ENCODE measurements at places on chromosomes 5 and 9. TPM values are rescaled to one million over a fixed set of nuclear protein-coding genes. Genes with fewer than 3 reads are reported as not detected.

Gene TRIO
- 14.0 TPM for total RNA-seq

Gene GLE1
- total RNA-seq: 54.1 TPM

Gene EQTN
- total RNA-seq: not detected

DNA sequence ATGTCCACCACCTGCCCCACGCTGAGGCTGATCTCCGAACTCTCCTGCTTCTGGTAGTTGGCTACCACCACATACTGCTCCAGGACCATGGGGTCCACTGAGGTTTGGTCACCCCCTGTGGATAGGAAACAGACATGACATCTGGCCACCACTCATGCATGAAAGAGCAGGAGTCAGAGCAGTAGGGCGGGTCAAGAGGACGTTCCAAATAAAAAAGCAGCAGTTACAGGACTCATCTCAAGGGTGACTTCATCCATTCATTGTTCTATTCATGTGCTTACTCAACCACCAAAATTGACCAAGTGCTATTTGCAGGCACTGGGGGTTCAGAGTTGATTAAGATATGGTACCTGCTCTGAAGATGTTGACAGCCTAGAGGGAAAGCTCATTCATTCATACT is 79.2 kb upstream of the UBTD2 start:
- H3K36me3 ChIP-seq: no peaks in the 10 kb centered on the region
- no peak overlapping the region for H3K27ac ChIP-seq
- no peaks in the 10 kb centered on the region for H3K4me1 ChIP-seq
- peaks cover 4% of the 10 kb centered on the region for H3K27me3 ChIP-seq
- no peak overlapping the region for H3K4me3 ChIP-seq
- no peak for DNase-seq

- peaks cover 20% of the 10 kb centered on the region for H3K4me1 ChIP-seq
- DNase-seq: no peak
- H3K4me3 ChIP-seq: no peak overlapping the region
- H3K27me3 ChIP-seq: no peaks in the 10 kb centered on the region
- H3K36me3 ChIP-seq: no peaks in the 10 kb centered on the region
- peak overlapping the region; percentile 1 for H3K27ac ChIP-seq
These were observed 50.6 kb downstream of the C5orf15 start for GRCh38 chr5:133917785-133918184.

GRCh38 chr9:124008303-124008693 is 3.3 kb upstream of the LHX2 start:
- peak overlapping the region; percentile 75 for H3K27ac ChIP-seq
- no peak for DNase-seq
- peaks cover 13% of the 10 kb centered on the region for H3K4me1 ChIP-seq
- H3K4me3 ChIP-seq: no peak overlapping the region
- H3K27me3 ChIP-seq: peaks cover 74% of the 10 kb centered on the region

GRCh38 chr5:55333811-55334210 is 26.0 kb downstream of the MTREX start:
- H3K4me1 ChIP-seq: peaks cover 25% of the 10 kb centered on the region
- no peaks in the 10 kb centered on the region for H3K27me3 ChIP-seq
- no peak overlapping the region for H3K27ac ChIP-seq
- H3K36me3 ChIP-seq: peaks cover 58% of the 10 kb centered on the region
- no peak for DNase-seq

GRCh38 chr5:42555797-42556196 is 132.6 kb downstream of the GHR start:
- H3K27me3 ChIP-seq: peaks cover 5% of the 10 kb centered on the region
- no peaks in the 10 kb centered on the region for H3K4me1 ChIP-seq
- DNase-seq: no peak
- H3K27ac ChIP-seq: no peak overlapping the region
- no peak overlapping the region for H3K4me3 ChIP-seq
- no peaks in the 10 kb centered on the region for H3K36me3 ChIP-seq
